CMK (cell line): ENCODE measurements at places on chromosomes 1 and 21.

GRCh38 chr21:45818904-45819285 is 162.7 kb upstream of the COL6A1 start:
- no peak for DNase-seq

- DNase-seq, result no peak
These were observed 191.3 kb downstream of the CACNA1E start for GRCh38 chr1:181674617-181675016.

GRCh38 chr1:245855846-245856730 is 651.0 kb downstream of the SMYD3 start:
- no peak for DNase-seq

DNA sequence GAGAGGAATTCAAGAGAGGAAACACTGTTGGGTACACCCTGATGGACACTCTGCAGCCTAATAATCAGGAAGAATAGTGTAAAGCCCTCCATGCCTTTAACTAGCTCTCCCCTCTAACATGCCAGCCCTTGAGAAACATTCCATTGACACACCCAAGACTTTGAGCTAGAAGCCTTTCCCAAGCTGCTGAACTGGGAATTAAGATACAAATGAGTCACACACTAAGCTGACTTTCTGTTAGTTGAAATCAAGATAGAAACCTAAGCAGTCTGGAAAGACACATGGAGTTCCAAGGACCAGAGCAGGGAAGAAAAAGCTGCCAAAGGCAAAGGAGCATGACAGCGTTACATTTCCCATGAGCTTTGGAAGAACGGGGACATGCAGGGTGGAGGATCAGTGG is 380.8 kb downstream of the NPHP4 start:
- no peak for DNase-seq

GRCh38 chr1:165073185-165074007 is 283.1 kb downstream of the LMX1A start:
- DNase-seq, result no peak

- DNase-seq, result no peak
These were observed 94.4 kb downstream of the DNM3 start for GRCh38 chr1:171935664-171936063.

DNA sequence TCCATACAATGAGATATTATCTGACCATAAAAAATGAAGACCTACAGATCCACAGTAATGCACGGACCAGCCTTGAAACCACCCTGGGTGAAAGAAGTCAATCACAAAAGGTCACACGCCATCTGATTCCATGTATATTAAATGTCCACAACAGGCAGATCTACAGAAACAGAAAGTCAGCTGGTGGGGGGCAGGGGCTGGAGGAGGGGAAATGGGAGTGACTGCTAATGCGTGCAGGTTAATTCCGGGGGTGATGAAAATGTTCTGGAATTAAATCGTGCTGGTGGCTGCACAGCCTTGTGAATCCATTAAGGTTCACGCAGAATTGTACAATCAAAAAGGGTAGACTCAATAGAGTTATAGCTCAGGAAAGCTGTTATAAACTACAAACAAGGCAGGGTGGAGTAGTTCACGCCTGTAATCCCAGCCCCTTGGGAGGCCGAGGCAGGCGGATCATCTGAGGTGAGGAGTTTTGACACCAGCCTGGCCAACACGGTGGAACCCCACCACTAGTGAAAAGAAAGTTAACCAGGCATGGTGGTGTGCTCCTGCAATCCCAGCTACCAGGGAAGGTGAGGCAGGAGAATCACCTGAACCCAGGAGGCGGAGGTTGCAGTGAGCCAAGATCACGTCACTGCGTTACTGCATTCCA is 32.3 kb downstream of the ACOT7 start:
- no peak for DNase-seq

- no peak for DNase-seq
These were observed 132.9 kb upstream of the ERG start for GRCh38 chr21:38631206-38631605.

DNA sequence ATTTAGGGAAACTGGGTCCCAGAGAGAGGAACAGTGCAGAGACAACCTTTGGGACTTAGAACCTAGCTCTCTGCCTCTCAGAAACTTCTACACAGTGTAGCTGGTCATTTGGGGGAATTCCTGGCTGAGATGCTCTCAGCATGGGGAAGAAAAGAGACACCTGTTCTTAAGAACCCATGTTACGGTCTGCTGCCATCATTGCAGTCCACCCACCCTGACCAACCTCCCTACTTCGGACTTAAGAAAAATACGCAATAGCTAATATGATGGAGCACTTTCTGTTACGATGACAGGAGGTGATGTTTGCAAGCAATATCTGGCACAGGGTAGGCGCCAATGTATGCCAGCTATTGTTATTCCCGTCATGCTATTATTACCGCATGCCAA is 177.9 kb downstream of the IGSF21 start:
- DNase-seq, result no peak

DNA sequence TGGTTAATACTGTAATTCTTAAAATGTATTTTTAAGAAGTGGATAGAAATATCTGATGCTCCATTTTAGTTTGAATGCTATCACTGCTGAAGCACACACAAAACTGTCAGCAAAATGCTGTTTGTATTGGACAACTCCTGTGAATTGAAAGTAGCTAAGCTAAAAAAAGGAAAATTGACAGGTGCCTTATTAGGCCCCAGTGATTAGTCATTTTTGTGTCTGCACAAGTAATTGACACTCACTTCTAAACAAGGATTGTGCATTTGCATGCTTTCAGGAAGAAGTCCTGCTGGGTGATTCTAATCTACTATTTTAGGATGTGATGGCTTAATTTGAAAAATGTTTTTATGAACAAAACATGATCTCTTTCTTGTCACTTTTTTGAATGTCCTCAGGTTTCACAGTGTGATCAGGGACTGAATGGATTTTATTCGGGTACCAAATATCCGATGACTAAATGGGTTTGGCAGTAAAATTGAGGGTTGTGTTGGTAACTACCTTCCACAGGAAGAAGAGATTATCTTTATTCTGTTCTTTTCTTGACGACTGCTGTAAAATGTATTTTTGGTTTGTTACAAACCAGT is 13.0 kb upstream of the MAP3K7CL start:
- no peak for DNase-seq

GRCh38 chr1:53946252-53947171 is at the start of gene LRRC42:
TSS of gene LRRC42 (plus strand) at chr1:53946350. CDS start at chr1:53952000, 5,650 bp downstream.
- peak; percentile 68 for DNase-seq

GRCh38 chr1:180131510-180131909 is 23.2 kb upstream of the QSOX1 start:
- DNase-seq, result no peak

- no peak for DNase-seq
These were observed 1538.3 kb downstream of the NCAM2 start for GRCh38 chr21:22536509-22536908.

DNA sequence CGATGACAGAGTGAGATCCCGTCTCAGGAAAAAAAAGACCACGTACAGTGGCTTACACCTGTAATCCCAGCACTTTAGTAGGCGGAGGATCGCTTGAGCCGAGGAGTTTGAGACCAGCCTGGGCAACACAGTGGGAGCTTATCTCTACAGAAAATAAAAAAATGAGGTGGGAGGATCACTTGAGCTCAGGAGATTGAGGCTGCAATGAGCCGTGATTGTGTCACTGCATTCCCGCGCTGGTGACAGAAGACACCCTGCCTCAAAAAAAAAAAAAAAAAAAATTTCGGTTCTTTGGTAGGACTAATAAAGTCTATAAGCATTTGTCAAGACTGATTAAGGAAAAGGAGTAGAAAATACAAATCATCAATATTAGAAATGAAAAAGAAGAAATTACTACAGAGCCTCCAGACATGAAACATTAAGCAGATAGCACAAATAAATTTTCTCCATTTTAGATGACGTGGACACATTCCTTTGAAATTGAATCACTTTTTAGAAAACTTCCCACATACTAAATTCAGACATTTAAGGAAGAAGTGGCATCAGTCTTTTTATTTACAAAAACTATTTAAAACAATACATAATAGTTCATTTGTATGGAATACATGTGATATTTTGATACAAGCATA is 30.4 kb downstream of the MORC3 start:
- DNase-seq, result no peak

DNA sequence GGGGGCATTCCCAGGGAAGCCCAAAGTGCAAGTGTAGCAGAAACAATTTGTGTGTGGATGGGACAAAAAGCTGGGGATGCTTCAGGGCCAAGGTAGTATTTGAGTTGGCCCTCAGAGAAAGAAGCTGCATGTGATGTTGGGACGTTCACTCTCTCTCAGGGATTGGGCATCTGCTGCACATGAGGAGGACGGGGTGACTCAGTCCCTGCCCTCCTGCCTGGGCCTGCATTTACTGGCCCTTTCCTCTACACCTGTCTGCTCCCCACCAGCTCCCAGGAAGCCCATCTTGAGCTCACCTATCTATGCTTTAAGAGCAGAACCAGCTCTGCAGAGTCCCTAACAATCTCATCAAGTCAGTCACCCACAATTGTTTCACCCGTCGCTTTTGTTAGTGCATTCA is 23.5 kb upstream of the MPZL1 start:
- no peak for DNase-seq

GRCh38 chr1:231702331-231702730 is 75.7 kb downstream of the DISC1 start:
- DNase-seq, result no peak

GRCh38 chr1:170618421-170618820 is 45.5 kb upstream of the PRRX1 start:
- no peak for DNase-seq

DNA sequence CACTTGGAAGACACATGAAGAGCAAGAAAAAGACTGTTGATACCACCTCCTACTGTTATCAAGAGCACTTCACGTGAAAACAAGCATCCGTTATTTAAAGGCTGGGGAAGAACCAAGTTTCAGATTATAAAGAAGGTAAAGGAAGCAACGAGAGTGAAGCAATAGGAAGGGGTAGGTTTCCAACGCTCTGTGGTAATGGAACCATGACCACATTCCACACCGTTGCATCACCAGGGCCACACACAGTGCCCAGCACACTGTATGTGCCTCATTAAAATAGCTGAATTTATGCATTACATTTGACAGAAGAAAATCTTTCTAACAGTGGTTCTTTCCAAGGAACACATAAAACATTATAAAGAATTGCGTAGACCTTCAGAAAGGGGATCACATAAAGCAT is 435.8 kb downstream of the MRPL39 start:
- DNase-seq, result no peak

GRCh38 chr1:209620487-209620884 is 31.7 kb downstream of the LAMB3 start:
- DNase-seq, result no peak

- DNase-seq, result no peak
These were observed 68.8 kb upstream of the RGS1 start for GRCh38 chr1:192506741-192507155.

GRCh38 chr1:214316593-214316992 is 35.6 kb downstream of the SMYD2 start:
- DNase-seq, result no peak

- DNase-seq, result no peak
These were observed 5.8 kb downstream of the KISS1 start for GRCh38 chr1:204190212-204191211.

GRCh38 chr1:30063621-30064280 is 659.6 kb downstream of the MATN1 start:
- DNase-seq, result no peak

DNA sequence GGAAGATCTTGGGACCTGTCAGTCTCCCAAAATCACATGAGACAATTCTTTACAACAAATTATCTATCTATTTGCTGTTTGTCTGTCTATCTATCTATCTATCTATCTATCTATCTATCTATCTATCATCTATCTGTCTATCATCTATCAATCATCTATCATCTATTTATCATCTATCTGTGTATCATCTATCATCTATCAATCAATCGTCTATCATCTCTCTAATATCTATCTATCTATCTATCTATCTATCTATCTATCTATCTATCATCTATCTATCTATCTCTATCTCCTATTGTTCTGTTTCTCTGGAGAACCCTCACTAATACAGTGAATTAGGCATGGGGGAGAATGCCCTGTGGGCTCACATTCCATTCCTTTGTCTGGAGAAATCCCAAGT is 73.3 kb upstream of the HMGB4 start:
- DNase-seq, result no peak

DNA sequence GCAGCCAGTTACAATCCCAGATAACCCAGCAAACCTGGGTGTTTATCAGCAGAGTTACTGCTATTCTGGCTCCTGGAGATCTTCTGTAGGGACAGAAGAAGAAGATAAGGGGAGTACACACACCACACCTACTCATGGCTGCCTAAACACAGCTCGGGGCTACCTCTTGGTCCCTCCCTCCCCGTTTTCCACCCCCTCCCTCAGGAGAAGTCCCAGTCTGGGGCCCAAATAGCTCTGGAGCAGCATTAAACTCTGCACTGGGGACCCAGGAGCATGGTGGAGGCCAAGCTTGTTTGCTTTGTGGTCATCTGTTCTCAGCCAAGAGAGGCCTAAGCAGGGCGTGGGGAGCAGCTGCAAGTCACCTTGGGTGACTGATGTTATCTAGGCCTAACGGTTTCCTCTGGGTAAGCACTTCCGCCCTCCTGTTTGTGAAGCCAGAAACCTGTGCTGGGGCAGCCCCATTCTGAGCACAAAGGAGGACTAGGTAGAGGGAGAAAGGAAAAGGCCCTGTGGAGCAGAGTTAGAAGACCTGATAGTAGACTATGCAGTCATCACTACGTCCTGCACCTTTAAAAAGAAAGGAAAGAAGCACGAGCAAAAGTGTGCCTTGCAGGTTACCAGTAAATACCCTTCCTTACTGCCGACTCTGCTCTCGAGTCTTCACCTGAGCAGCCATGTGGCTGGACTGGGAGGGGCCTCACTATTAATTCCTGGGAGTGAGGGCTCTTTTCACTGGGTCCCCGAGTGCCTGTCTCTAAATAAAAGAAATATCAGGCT is 2.0 kb upstream of the RCSD1 start:
- DNase-seq, result peak; percentile 97

GRCh38 chr1:69175053-69175452 is 392.7 kb upstream of the LRRC7 start:
- DNase-seq, result no peak

DNA sequence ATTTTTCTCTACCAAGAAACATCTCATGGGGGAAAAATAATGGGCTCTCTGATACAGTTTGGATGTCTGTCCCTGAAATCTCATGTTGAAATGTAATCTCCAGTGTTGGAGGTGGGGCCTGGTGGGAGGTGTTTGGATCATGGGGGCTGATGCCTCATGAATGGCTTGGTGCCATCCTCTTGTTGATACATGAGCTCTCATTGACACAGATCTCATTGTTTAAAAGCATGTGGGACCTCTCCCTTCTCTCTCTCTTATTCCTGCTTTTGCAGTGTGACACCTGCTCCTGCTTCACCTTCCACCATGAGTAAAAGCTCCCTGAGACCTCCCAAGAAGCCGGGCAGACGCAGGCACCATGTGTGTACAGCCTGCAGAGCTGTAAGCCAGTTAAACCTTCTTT is 332.5 kb upstream of the NRIP1 start:
- DNase-seq, result no peak
